Left forelimb (tissue), 1 donor: ENCODE measurements at places on chromosomes 2 and 18.

DNA sequence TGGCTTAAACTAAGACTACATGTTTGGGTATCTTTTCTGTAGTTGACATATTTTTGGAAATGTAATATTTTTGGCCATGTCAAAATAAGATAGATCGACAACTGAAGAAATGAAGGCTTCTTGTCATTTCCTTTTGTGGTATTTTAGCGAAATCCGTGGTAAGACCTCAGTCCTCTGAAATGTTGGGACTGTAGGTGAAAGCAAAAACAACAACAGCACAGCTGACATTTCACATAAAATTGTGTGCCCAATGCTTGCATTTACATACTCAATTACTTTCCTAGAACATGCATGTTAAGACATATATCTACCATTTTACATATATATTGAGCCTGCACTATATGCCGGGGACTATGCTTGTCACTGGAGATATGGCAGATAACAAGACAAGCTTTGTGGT, 50.2 kb downstream of the SPP2 start:
- no peak for DNase-seq

DNA sequence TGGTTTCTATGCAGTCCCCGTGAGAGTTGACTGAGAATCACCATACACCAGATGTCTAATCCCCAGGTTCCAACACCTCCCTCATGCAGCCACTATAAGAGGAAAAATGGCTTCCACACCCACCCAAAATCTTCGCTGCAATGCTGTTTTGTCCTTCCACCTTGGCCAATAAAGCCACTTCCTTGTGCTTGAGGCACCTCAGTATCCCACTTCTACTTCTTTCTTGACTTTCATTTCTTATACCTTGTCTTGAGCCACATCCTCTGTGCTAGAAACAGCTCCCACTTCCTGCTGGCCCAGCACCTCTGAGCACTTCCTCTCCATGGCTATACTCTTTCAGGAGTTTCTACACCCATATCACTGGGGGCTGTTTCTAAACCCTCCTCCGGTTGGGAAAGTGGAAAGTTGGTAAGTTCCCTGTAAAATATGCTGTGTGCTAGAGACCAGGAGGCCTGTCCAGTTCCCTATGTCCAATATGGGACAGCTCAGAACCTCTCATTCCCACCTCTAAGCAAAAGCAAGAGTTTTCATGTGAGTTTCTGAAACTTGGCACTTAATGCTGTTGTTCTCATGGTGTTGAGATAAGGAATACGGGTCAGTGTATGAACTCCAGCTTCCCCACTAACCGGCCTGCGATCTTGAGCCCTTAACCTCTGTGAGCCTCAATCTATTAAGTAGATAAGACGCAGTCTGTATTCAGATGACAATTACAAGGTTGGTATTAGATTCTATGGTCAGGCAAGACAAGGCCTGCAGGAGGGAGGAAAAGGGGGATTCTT, 209.1 kb upstream of the ID2 start:
- DNase-seq, result no peak

DNA sequence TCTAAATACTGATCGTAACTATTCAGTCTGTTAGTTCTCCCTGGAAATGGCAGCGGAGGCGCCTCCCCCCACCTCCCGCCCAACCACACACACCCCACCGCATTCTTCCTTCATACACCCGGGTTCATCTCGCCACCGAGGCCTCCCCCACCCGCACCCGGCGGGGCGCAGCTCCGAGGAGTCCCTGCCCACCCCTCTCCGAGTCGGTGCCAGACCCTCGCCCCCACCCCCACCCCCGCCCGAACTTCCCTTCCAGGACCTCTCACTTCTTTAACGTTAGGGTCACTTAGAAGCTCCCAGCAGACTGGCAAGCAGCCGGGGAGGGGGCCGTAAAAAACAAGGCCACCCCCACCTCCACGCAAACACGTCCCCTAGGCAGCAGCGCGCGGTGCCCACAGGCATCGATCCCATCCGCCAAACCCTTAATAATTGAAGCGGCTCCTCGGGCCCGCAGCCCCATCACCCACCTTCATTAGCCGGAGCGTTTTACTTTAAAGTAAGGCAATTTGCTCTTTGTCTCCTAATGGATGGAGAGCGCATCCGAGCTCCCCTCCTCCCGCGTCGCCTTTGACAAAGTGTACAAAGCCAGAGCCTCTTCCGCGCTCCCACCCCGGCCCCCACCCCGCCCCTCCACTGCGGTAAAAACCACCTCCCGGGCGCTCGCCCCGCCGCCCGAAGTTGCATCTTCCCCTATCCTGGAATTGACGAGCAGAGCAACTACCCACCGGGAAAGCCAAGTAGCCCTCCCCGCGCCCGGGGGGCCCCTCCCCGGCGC, 624 bp downstream of the ZNF516 start:
- peak; percentile 79 for DNase-seq

DNA sequence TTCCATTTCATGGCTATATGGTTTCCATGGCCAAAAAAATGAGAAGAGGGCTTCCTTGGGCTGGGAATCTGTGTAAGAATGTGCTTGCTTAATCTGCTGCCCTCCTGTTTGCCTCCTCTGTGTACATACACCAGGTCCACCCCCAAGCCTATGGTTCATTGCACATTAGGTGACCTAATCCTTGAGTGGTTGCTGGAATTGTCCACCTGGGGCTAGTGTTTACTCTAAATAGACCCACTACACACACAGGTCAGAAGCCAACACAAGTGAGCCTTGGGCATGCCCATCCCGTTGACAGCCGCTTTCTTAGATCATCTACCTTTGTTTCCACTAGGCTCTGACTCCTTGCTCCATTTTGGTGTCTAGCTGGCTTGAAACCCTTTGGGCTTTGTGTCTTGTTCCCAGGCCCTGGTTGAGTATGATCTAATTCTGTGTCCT, 59.2 kb upstream of the ATL2 start:
- DNase-seq, result no peak

- no peak for DNase-seq
Observed at GRCh38 chr18:70333316-70333715, 44.5 kb downstream of the SOCS6 start.

GRCh38 chr2:128641421-128642080, 322.9 kb upstream of the HS6ST1 start:
- peak; percentile 34 for DNase-seq

DNA sequence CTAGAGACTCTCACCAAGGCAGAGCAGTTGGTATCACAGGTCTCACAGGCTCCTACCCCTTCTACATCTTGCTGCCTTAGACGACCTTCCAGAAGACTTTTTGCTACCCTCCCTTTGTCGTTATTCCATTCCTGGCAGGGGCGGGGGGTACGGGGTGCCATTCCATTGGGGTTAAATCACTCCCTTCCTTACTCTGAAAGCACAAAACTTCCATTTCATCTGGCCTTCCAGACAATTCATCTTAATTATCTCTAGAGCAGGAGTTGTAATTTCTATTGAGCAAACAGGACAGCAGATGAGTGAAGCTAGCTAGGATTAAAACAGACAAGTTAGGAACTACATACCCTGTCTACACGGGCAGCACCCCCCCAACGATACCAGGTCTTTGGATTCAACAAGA, 276.2 kb upstream of the TANK start:
- no peak for DNase-seq

DNA sequence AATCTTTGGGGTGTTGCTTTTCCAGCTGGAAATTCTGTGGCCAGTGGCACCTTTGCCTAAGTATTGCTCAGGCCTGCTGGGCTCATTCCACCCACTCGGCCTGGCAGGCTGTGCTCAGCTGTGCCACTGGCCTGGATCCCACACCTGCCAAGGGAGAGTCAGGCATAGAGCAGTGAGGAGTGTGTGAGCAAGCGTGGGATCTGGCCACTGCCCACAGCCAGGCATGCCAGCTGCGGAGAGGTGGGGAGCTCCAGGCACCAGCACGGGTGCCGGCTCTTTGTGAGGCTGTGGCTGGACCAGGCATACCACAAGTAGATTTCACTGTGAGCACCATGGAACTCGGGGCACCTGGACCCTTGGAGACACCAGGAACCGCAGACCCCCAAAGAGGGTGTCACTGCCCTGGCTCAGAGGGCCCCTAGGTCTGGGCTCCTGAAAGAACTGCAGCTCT, 118.1 kb upstream of the MAP2 start:
- DNase-seq, result no peak

GRCh38 chr2:68100189-68100588, 37.4 kb upstream of the C1D start:
- DNase-seq, result no peak

DNA sequence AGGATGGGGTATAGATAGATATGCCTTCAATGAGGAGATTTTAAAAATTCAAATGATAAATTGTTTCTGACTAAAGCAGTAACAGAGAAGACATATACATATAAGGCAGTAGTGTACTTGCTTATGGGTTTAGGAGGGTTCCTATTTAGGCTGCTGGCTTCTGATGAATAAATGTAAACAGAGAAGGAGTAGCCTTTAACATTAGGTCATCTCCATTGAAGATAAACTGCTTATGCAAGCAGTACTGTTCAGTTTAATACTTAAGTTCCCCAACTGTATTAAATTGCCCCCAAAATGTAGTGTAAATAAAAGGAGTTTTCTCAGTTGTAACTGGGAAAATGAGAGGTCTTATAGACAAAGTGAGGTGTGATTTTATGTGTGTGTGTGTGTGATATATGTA, 217.7 kb upstream of the TMEFF2 start:
- DNase-seq, result no peak

- DNase-seq, result no peak
Observed at GRCh38 chr2:54894467-54894866, 155.8 kb downstream of the RTN4 start.

- DNase-seq, result no peak
Observed at GRCh38 chr2:239790721-239791120, 234.4 kb downstream of the NDUFA10 start.
